Stimulated activated CD4-positive, alpha-beta T cell treated with anti-CD3 and anti-CD28 coated beads, Interleukin-4, amount 100 ng/mL, for 24 hours (primary cell): ENCODE measurements at places on chromosomes 7 and 10.

DNA sequence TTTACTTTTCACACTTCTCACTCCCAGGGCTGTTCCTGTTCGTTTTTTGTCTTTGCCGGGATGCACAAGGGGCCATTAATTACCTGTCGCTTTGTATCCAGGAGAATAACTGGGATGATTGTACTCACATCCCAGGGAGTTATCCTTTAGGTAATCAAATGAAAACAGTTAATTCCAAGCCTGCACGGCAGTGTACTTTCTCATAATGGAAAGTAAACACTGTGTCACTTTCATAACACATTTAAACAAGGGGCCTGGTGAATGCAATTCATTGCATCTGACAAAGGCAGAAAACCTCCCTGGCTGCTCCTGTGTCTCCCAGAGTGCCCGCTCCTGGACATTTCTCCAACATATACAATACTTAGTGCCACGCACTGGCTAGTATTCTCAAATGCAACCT, 138.7 kb upstream of the CELF2 start:
- DNase-seq, result no peak

GRCh38 chr10:19904202-19904661, 88.0 kb downstream of the PLXDC2 start:
- no peak for DNase-seq

DNA sequence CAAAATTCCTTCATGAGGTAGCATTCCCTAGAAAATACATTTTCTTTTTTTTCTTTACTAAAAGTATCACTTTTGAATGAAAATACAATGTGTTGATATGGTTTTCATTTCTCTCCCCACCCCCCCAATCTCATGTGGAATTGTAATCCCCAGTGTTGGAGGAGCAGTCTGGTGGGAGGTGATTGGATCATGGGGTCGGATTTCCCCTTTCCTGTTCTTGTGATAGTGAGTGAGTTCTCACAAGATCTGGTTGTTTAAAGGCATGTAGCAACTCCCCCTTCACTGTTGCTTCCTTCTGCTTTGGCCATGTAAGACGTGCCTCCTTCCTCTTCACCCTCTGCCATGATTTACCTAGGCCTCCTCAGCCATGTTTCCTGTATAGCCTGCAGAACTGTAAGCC, 790.3 kb upstream of the KCND2 start:
- no peak for DNase-seq

- DNase-seq, result no peak
Observed at GRCh38 chr10:125037145-125037877, 95.4 kb downstream of the ZRANB1 start.

GRCh38 chr7:11317766-11318165, 344.1 kb downstream of the PHF14 start:
- DNase-seq, result no peak

GRCh38 chr7:43766564-43766963, 8.1 kb downstream of the BLVRA start:
- no peak for DNase-seq

GRCh38 chr10:24866604-24867583, 85.5 kb downstream of the PRTFDC1 start:
- DNase-seq, result no peak

DNA sequence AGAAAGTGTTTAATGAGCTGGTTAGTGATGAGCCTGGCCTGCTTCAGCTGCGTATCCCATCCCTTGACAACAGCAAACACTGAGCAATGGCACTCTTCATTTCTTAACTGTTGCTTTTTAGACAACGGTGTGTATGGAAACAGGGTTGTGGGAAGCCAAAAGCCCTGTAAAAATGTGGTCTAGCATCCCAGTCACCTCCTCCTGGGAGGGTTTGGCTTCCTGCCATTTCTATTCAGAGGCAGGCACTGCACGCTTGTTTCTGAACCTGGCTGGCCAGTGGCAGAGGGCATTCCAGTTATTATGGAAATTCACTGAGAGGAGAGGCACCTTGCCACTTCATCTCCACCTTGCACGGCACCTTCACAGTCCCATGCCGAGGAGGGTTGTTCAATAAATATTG, 123.0 kb upstream of the ADARB2 start:
- no peak for DNase-seq

- DNase-seq, result no peak
Observed at GRCh38 chr10:33240258-33240657, 94.2 kb downstream of the NRP1 start.

DNA sequence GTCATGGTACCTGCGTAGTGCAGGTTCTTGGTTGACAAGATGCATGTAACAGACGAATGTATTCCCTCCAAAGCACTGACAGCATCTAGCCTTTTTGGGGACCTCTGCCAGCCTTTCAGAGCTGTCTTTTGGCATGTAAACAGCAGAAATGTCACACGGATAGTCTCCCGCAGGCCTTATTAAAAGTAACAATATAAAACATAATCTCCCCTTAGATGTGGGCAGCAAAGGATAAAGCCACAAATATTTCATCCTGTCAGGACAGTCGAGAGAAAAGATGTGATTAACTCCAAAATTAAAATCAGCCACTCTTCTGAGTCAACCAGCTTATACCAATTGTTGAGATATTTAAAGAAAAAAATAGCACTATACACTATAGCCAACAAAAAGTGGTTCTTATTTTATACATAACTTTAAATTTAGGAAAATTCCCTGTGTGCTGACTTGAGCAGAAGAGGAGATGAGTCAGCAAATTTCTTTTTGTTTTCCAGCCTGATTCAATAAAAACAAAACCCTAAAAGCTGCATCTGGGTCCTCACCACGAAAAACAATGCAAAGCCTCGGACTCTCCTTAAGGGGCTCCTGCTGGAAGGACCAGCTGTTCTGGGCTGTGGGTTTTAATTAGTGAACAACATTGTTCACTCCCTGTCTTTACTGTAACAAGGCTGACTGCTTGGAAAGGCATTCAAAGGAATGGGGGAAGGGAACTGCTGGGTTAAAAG, 240.2 kb downstream of the ADAM12 start:
- no peak for DNase-seq

- DNase-seq, result no peak
Observed at GRCh38 chr7:153030976-153031375, 271.4 kb downstream of the ACTR3B start.

- no peak for DNase-seq
Observed at GRCh38 chr10:72228318-72228751, 12.3 kb upstream of the ASCC1 start.

- peak; percentile 37 for DNase-seq
Observed at GRCh38 chr10:79137826-79138225, 69.1 kb downstream of the ZMIZ1 start.

GRCh38 chr7:144474800-144475615, 71.5 kb upstream of the NOBOX start:
- no peak for DNase-seq

DNA sequence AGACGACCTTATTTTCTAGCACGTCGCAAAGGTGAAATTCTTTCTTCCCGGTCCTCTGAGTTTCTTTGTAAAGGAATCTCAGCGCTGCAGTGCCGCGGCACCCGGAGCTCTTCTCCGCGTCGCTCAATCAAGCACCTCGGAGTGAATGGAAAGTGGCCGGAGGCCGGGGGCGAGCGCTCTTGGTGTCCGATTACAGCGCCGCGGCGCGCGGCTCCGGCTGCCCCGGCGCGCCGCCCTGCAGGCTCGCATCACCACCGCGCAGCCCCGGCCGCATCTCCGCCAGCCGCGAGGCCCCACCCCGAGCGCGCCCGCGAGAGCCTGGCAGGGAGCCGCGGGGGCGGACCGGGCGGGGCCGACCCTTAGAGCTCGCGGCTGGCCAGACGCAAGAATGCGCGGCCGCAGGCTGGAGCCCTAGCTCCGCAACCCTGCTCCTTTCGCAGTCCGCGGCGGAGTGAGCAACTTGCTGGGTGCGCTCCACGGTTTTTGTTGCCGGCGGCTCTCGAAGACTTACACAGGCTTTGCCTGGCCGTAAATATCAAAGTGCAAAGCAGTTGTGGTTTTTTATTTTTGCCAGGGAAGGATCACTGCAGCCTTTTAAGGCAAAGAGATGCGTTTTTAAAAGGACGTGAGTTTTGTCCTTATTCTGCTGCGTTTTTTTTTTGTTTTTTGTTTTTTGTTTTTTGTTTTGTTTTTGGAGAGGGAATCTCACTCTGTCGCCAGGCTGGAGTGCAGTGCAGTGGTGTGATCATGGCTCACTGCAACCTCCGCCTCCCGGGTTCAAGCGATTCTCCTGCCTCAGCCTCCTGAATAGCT, at the start of gene SEMA3C:
TSS of gene SEMA3C (minus strand) at position 143 of the 813 bp plus-strand sequence. CDS start 2,270 bp downstream, outside the sequence.
- no peak for DNase-seq

GRCh38 chr10:62243647-62243997, 25.0 kb downstream of the RTKN2 start:
- DNase-seq, result no peak

- no peak for DNase-seq
Observed at GRCh38 chr10:104842704-104843103, 201.6 kb downstream of the SORCS3 start.

DNA sequence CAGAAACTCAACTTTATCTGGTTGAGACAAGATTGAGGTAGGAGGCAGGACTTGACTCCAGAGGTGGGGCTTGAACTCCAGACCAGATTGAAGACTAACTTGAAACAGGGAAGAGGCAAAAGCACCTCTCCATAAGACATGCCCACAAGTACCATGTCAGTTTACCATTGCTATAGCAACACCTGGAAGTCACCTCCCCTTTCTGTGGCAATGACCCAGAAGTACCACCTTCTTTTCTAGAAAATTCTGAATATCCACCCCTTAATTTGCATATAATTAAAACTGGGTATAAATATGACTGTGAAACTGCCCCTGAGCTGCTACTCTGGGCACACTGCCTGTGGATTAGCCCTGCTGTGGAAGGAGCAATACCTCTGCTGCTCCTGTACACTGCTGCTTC, 4.9 kb upstream of the TOMM7 start:
- DNase-seq, result no peak

DNA sequence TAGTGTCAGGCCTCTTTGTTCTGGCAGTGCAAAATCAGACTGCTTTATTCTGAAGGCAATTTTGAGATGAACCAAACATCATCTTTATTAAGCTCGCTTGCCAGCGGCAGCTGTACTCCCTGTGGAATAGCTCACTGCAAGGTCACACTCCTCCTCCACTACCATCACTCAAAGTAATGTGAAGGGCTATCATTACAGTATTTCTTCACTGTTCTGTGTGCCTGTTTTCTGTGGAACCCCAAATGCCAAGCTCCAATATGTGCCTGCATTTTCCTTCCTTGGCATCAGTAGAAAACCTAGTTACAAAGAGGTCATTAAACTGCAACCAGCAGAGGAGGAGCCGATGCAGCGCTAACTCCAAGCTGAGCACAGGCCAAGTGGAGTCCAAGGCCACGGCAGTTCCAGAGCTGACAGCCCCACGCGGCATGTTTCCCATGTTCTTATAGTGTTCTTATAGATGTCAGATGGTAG, 21.4 kb downstream of the BCCIP start:
- no peak for DNase-seq

DNA sequence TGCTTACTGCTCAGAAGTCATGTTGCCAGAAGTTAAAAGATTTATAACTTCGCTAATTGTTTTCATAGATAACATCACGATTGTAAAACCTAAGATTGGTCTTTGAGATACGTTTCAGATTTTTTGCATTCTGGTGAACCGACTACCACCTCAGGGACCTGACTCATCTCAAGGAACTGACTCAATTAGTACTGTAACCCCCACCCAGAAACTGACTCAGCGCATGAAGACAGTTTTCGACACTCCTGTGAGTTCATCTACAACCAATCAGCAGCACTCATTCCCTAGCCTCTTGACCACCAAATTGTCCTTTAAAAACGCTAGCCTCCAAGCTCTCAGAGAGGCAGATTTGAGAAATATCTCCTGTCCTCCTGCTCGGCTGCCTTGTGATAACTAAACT, 72.3 kb downstream of the ELMO1 start:
- peak; percentile 68 for DNase-seq

DNA sequence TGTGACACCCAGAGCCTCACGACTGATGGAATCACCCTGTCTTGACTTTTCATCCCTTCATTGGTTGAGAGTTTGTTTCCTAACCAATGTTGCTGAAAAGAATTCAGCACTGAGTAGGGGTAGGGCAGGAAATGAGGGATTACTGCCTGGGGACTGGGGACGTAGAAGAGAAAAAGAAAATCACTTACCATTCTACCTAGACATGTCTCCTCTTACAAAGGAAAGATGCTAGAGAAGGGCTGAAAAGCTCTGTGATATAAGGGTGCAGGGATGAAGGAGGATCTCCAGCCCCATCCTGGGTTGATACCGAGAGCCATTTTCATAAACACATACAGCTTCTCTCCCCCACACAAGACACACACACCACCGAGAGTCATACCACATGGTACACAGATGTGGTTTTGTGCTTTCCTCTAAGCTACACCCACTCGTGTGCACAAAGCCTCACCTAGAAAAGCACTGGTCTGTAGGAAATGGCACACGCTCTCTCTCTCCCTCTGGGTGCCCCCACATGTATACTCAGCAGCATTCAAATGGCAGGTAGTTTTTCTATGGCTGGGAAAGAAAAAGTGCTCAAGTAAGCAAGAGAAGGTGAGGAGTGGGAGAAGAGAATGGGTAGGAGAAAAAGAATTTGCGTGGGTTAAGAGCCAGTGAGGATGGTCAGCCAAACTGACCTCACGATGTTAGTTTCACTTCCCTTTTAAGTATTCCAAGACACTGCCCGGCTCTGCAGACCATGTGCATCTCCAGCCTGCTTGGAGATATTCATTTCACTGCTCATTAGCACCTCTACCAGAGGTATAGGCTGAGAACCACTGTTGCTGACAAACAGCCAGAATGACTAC, 85.8 kb downstream of the CALD1 start:
- peak; percentile 36 for DNase-seq

DNA sequence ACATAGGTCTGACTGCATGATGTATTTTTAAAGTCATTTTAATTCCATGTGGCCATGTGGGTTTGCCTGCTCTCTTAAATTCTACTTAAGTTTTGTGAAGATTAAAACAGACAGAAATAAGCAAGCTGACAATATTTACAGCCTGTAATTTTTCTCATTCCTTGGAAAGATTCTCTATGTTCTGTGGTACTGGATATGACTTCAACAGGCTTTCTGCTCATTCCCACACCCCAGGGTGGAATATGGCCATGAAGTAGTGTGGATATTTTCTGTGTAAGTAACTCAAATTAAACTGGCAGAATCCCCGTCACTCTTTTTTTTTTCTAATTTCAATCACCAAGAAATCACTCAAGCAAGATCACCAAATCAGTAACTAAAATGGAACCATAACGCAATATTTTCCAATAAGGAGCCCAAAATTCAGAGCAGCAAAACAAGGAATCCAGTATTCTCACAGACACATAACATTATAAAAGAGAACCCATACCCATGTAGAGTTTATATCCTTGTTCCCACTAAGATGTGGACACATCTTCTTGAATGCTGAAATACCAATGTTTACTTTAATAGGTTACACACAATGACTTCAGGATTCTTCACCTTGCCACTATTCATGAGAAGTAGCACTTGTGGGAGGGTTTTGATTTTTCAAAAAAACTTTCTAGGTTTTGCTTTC, 5.7 kb downstream of the HOXA5 start:
- DNase-seq, result no peak

DNA sequence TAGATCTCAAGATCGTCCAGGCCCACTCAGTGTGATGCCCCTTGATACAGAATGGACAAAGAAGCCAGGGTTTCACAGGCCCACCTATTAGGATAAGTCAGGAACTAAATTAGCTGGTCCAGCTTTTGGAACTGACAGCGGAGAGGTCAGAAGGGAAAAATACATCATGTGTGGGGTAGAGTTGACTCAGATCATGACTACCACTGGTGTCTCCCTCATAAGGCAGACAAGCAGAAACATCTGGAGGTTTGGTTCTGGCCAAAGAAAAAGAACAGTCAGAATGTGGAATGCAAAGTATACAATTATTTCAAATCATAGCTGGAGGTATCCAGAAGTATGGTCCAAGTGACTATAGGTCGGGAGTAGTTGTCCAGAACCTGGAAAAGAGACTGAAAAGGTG, 621.1 kb upstream of the CELF2 start:
- no peak for DNase-seq

GRCh38 chr10:42754155-42755027, 28.2 kb upstream of the BMS1 start:
- DNase-seq, result peak; percentile 34
